Stimulated activated CD8-positive, alpha-beta memory T cell treated with anti-CD3 and anti-CD28 coated beads, Interleukin-15, amount 100 ng/mL, for 4 hours (primary cell): ENCODE measurements at places on chromosomes 5 and 9.
A peak's percentile ranks its signal among the peaks of the same experiment; 100 is the strongest.

GRCh38 chr9:121499427-121500164 lies at the start of gene GGTA1:
Gene GGTA1, minus strand, starts transcription at chr9:121499844. Its CDS starts 31,922 bp downstream, at chr9:121467922.
- no peak for DNase-seq

- DNase-seq, result no peak
Observed at GRCh38 chr5:64576250-64576649, 70.4 kb downstream of the RGS7BP start.

DNA sequence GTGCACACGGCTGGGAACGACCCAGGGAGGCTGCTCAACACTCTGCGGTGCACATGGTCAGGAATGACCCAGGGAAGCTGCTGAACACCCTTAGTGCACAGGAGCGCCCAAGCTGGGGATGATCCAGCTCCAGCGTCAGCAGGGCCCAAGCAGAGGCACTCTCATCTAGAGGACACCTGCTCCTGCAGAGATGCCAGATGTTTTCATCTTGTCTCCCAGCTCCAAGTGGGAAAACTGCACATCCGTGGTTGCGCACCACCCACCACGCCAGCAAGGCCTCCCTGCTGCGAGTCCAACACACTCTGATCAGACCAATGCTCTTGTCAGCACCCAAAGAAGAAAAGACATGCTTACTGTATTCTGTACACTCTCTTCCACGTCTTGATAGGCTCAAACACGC lies 34.1 kb downstream of the UBE2QL1 start:
- DNase-seq, result no peak

GRCh38 chr5:137734962-137735554 lies 831 bp downstream of the KLHL3 start:
- DNase-seq, result no peak

- no peak for DNase-seq
Observed at GRCh38 chr5:149609640-149610219, 28.4 kb downstream of the ARHGEF37 start.

GRCh38 chr5:33049842-33050241 lies 338.7 kb downstream of the NPR3 start:
- DNase-seq, result no peak

- no peak for DNase-seq
Observed at GRCh38 chr5:173089581-173089980, 33.4 kb downstream of the CREBRF start.

DNA sequence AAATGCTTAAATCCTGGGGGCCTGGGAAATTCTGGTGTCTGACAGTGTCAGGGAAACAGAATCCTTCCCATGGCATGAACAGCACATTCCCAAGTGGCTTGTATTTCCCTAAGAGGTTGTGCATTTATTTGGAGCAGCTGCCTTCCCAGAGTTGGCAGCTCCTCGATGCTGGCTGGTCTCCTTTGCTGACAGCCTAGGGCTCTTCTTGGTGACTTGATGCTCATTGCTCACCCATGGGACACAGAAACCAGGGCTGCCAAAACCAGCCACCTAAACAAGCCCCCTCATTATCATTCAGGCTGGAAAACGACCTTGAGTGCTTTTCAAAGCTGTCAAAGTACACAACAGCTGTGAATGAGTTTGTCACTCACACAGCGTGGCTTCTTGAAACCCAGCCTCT lies 24.2 kb downstream of the ENHO start:
- DNase-seq, result no peak

DNA sequence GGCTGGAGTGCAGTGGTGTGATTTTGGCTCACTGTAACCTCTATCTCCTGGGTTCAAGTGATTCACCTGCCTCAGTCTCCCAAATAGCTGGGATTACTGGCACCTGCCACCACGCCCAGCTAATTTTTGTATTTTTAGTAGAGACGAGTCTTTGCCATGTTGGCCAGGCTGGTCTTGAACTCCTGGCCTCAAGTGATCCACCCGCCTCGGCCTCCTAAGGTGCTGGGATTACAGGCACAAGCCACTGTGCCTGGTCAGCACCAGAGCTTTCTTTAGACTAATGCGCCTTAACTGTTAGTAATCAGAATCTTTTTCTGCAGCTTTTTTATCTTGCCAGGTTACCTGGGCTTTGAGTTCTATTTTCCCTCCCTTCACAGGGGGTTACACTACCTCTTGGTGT lies 18.4 kb downstream of the PTGS1 start:
- DNase-seq, result no peak

- no peak for DNase-seq
Observed at GRCh38 chr9:37902796-37903646, 906 bp downstream of the SLC25A51 start.

GRCh38 chr5:107670087-107670931 lies 428 bp downstream of the EFNA5 start:
- DNase-seq, result no peak

GRCh38 chr5:149664666-149665415 lies 65.3 kb upstream of the PPARGC1B start:
- DNase-seq, result no peak

DNA sequence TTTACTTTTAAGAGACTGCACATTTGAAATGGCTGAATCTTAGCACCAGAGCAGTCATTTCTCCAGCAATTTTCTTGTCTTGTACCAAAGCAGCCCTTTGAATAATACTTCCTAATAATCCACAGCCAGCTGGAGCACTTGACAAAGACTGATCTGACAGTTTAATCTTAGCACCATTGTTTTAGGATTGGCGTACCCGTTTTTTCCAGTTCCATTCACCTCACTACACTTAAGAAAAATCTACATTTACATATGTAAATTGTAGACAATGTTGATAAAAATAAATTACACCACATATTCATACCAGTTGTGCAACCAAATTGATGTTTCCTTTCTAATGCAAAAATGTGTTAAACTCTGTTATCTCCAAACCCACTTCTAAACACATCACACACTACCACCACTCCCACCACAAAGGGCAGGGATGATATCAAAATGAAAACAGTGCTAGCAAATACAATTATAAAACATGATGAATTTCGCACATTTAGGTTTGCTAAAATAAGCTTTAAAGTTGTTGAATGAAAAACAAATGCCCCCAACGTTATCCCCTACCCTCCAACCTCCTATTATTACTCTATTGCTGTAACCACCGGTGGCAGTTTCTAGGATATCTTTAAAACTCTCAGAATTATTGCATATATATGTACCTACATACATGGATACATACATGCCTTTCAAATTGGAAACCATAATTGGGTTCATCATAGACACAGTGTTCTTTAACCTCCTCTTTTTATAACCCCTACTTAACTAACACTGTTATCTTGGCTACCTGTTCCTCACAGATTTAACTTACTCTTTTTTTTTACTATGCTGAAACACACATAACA lies 21.5 kb downstream of the SERINC5 start:
- no peak for DNase-seq

DNA sequence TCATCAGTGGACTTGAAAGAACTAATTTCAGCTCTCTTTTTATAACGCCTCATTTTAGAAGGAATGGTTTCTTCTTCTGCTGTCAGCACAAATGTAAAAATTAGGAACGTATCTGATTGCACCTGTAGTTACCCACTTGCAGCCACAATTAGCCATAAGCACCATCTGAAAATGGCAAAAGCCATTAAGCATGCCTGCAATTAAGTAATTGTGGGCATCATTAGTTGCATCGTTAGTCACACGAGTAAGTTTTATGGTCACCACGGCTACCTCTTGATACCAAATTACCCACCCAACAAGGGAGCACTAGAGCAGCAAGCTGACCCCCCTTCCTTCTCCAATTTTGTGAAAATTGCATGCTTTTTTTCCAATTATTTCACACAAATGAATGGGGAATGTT lies 25.8 kb upstream of the SLC44A1 start:
- DNase-seq, result no peak

DNA sequence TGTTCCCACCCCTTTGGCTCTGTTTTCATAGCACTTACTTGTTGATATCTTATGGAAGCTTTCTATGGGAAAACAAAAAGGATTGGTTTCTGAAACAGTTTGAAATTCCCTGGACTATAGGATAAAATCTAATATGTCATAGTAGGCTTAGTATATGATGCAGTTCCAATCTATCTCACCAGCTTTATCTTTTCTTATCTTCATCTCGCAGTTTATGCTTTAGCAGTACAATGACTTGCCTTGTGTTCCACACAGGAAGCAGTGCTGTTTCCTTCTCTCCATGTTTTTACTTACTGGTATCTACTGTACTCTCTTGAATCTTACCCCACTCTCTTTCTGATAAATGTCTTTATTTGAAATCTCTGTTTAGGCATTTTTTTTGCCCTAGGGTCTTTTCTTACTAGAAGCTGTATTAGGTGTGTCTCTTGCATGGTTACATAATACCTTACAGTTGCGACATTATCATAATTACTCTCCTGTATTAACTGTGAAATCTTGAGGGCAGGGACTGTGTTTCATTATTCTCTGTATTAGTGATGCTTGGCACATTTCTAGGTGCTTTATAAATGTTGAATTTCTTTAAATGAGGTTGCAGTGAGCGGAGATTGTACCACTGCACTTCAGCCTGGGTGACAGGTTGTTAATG lies 76.3 kb downstream of the FOCAD start:
- no peak for DNase-seq

GRCh38 chr5:88729084-88729828 lies 153.7 kb downstream of the MEF2C start:
- peak; percentile 22 for DNase-seq

DNA sequence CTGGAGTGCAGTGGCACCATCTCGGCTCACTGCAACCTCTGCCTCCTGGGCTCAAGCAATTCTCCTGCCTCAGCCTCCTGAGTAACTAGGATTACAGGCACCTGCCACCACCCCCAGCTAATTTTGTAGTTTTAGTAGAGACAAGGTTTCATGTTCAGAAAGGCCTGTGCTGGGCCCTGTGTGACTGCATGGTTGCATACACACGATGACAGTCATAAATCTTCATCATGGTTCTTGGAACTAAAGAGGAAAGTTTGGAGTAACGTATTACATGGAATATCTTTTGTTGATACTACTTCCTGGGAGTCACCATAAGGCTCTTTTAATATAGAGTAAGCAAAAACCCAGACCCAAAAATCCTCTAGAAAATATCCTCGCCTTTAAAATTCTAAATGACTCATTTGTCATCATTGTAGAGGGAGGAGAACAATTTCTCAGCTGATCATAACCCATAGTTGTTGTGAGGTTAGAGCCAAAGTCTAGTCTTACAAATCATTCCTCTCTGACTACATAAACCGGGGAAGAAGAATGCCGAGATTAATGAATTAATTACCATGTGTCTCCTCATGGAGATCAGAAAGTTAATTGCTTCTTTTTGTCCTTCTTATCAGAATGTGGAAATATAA lies 47.0 kb downstream of the KLF9 start:
- DNase-seq, result no peak

GRCh38 chr9:114691046-114691955 lies 9.3 kb upstream of the TEX48 start:
- peak; percentile 23 for DNase-seq

DNA sequence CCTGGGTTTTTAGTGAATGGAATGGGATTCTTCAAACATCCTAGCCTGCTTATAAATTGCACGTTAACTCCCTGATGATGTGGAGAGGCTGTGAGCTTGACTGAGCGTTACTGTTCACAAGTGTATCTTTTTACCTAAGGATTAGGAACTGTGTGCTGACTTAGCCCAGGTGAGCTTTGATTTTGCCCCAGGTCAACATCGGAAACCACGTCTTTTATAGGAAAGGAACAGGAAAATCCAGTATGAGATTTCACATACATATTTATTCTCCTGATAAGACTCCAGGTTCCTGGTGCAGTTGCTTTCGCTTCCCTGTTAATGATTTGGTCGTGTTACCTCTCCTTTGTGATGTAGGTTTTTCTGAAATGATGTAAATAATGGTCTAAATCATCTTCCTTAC lies 103.2 kb upstream of the BASP1 start:
- no peak for DNase-seq

- DNase-seq, result no peak
Observed at GRCh38 chr5:38598994-38599617, 42.7 kb upstream of the LIFR start.

DNA sequence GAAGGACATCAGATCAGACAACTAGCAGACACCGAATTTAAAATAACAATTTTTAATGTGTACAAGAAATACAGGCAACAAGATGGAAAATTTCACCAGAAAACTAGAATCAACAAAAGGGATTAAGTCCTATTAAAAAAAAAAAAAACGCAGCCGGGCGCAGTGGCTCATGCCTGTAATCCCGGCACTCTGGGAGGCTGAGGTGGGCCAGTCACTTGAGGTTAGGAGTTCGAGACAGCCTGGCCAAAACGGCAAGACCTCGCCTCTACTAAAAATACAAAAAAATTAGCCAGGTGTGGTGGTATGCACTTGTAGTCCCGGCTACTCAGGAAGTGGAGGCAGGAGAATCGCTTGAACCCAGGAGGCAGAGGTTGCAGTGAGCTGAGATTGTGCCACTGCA lies 64.3 kb upstream of the UBAC1 start:
- DNase-seq, result no peak

GRCh38 chr5:157650991-157651611 lies 1.1 kb downstream of the SOX30 start:
- no peak for DNase-seq

- DNase-seq, result no peak
Observed at GRCh38 chr9:91720751-91721705, 229.0 kb downstream of the ROR2 start.

DNA sequence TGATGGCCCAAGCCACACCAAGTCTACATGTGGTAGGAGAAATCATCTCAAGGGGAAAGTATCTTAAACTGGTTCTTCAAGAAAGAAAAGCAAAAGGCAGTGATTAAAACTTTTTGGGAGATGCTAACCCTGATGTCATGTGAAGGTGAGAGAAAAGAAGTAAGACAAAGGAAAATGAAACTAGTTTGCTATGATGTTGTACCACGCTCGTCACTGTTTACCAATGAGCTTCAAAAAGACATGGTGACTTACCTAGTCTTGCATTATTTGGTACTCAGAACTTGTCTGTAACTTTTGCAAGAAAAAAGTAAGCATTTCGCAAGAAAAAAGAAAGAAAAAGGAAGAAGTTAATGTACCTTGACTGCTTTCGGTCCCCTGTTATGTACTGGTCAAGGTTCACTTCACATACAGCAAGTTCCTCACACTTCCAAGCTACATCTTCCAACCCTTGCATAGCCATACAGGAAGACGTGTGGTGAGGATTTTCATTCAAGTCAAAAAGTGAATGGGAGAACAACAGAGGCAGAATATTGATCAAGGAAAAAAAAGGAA lies 739.3 kb downstream of the NR2F1-AS1 start:
- no peak for DNase-seq

- DNase-seq, result no peak
Observed at GRCh38 chr9:134775081-134775951, 105.3 kb upstream of the FCN2 start.

GRCh38 chr9:111108946-111109345 lies 70.7 kb upstream of the LPAR1 start:
- no peak for DNase-seq

- DNase-seq, result no peak
Observed at GRCh38 chr5:134142052-134142451, 27.6 kb downstream of the TCF7 start.

DNA sequence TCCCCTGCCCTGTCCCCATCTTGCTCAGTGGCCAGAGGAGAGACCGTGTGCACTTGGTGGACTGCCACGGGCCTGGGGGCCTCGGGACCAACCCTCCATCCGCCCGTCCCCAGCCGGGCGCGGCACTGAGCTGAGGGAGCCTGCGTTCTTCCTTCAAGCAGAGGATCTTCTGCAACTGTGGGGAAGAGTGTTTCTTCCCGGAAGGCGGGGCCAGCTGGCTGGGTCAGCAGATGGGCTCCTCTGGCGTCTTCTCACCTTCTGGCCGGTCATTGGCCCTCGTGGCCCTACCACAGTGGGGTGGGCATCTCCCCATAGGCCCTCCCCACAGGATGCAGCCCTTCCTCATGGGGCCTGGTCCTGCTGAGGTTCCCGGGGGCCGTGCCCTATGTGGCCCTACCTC lies 17.4 kb downstream of the RXRA start:
- DNase-seq, result no peak

- DNase-seq, result no peak
Observed at GRCh38 chr5:110634475-110634874, 92.0 kb downstream of the TMEM232 start.
